ENCODE measurements at places on chromosomes 7 and 10.

- no peak for DNase-seq
Observed at GRCh38 chr10:86596266-86596665, 58.1 kb upstream of the OPN4 start.

DNA sequence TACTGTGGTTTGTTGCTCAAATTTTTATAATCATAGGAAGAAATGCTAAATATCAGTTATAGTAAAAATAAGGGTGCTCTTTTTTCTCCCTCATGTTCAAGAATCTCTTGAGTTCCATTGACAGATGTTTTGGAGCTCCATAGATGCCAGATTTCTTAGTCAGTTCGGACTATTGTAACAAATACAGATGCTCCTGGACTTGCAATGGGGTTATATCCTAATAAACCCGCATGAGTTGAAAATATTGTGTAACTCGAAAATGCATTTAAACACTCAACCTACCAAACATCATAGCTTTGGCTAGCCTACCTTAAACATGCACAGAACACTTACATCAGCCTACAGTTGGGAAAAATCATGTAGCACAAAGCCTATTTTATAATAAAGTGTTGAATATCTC lies 100.7 kb upstream of the CSTF2T start:
- DNase-seq = no peak

- no peak for DNase-seq
Observed at GRCh38 chr7:90720984-90721760, 125.1 kb downstream of the CDK14 start.

GRCh38 chr10:128843972-128844371 lies 623.1 kb upstream of the MGMT start:
- DNase-seq = no peak

DNA sequence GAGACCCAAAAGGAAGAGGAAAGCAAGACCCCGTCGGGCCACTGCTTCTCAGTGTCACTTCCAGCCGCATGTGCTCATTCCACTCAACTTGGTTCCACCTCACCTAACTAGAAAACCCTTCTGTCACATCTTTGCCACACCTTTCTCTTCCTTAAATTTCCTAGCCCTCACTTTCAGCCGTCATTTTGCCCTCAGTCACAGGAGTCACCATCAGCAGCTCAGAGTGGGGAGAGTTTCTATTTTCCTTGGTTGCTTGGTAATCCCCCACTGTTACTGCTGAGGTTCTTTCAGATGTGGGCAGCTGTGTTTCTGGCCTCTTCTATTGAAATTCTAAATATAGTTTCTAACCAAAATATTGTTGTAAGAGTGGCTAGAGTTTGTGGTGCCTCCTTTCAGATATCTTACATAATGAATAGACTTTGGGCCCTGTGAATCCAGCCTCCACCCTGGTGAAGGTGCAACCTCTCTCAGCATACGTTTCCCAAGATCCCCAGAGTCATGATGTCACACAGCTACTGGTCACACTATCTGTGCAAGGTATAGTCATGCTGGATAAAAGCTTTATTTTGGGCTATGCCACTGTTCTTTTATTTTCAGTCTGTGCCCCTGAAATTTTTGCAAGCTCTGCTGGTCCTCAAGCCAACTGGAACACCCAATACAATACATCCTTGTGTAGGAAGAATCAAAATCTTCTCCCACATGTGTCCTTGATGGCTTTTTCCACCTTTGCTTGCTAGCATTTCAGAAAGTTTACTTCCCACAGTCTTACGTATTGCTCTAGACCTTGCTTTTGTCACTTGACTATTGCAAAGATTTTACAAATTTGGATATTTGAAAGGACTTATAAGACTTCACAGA lies 9.2 kb downstream of the AGBL3 start:
- no peak for DNase-seq

DNA sequence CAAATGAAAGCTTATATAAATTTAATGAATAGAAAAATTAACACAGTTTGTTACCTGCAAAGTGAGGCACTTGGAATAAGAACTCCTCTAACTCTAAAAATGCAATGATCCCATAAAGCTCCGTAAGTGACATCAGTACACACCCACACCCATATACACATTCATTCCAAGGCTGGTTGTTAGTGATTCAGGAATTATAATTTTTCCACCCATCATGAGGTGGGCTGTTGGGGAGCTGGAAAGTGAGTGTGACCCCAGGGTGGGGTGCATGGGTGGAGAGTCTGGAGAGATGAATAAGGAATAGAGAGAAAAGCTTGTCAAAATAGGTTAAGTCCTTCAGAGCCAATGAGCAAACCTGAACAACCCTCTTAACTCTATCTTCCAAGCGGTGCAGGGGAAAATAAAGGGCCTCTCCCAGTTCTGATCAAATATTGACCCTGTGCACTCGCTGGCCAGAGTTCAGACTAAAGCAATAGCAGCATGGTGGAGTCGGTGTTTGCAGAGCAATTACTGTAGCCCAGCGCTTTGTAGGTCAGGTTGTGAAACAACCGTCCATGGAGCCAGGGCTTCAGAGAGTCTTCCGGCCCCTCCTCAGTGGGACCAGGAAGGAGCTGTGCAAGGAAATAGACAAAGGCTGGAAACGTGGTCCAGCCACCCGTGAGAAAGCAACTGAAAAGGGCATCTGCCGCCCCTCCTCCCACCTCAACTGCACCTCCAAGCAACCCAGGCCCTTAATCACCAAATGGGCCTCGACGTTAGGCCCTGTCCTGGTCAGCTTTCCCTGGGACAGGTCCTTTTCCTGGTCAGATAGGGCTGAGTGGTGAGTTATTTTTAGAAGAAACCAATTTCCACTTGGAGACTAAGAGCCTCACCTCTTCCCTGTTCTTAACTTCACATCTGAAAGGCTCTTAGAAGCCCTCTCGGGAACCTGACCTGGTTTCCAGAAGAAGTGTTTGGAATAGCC lies 61.2 kb downstream of the SH3PXD2A start:
- DNase-seq = no peak

- DNase-seq = no peak
Observed at GRCh38 chr10:43692051-43692825, 43.6 kb upstream of the ZNF32 start.

DNA sequence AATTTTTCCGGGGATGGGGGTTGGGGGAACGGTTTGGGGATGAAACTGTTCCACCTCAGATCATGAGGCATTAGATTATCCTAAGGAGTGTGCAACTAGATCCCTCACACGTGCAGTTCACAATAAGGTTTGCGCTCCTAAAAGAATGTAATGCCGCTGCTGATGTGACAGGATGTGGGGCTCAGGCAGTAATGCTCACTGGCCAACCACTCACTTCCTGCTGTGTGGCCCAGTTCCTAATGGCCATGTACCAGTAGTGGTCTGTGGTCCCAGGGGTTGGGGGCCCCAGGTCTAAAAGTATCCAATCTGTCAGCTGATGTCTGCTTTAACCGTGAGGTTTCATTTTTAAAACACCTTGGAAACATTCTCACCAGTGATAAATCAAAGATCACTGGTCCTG lies 2.2 kb downstream of the STN1 start:
- no peak for DNase-seq

DNA sequence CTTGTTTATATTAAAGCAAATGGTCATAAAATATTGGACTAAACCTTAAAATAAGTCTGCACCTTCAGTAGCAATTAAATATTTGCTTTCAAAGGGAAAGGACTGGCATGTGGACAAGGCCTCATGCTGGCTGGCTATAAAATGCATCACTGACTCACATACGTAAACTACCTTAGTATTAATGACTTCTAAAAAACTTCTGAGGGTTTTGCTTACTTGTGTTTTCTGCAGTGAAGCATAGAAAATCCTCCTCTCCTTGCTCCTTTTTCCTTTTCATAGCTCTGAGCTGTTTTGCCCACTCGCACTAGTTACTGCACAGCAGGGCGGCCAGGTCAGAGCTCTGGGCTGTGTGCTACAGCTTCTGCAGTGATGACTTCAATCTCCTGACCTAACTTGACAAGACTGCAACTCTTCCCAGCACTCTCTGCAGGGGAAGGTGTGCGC lies 82.3 kb downstream of the CUL2 start:
- no peak for DNase-seq

DNA sequence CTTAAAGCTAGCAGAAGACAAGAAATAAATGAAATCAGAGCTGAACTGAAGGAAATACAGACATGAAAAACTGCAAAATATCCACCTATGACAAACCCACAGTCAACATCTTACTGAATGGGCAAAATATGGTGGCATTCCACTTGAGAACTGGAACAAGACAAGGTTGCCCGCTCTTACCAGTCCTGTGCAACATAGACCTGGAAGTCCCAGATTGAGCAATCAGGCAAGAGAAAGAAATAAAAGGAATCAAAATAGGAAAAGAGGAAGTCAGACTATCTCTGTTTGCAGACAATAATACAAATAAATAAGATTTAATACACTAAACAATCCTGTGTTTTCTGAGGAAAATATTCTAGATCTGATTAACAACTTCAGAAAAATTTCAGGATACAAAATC lies 570.5 kb upstream of the SEMA3D start:
- no peak for DNase-seq

- DNase-seq = no peak
Observed at GRCh38 chr7:70460071-70460470, 671.9 kb upstream of the GALNT17 start.

DNA sequence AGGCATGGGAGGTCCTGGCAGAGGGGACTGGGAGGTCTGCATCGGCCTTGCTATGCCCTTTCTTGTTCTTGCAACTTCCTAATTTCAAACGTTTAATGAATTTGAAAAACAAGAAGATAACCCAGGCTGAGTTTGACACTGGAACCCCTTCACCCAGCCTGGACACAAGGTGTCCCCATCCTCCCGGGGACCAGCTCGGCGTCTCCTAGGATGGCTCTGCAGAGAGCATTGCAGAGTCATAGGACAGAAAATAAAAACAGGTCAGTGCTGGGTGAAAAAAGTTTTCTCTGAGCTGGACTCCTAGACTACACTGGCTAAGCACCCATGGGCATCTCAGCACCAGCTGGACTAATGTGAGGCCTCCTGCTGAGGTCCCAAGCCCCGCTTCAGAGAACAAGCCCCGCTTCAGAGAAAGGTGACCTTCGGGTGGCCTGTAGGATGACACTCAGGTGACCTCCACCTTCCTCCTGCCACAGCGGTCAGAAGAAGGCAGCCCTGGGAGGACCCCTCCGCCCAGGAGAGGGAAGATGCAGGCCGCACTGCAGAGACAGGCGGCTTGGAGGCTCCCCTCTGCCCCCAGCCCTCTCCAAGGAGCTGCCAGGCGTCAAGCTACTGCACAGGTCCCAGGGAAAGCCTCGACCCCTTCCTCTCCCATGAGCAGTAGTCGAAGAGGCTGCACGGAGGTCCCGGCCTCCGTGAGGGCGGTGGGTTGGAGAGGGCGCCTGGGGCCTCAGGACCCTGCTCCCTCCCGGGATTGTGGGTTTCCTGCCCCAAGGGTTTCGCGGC lies 9.3 kb upstream of the UNCX start:
- DNase-seq = no peak

GRCh38 chr7:28984631-28985030 lies 26.5 kb upstream of the TRIL start:
- no peak for DNase-seq

GRCh38 chr7:44796034-44796503 lies 412 bp upstream of the PPIA start:
- no peak for DNase-seq

DNA sequence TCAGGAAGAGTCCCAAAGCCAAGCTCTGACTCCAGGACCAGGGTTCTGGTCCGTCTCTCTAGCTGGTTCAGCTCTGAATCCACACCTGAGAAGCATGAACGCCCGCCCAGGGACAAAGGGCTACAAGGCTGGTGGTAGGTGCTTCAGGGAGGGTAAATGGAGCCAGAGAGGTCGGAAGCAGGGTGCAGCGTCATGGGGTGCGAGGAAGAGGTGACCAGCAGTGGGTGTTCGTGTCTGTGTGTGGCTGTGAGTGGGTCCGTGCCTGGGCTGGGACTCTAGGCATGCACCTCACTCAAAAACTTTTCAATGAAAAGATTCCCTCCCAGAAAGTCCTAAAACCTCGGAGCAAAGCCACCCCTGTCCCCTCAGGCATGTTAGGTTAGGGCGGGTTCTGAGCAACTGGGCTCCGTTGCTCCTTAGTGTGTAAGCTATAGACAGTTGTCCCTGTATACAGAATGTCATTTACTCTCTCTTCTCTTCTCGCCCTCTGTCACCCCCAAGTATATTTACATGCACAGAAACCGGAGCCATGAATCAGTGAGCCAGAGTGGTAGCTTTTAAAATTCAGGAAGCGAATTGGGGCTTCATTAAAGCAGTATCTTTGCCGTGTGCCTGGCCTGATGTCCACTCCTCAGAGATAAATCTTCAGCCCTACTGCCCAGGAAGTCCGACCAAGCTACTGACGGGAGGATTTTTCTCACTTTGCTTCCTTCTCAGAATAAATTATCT lies 12.3 kb upstream of the GATA3 start:
- no peak for DNase-seq

DNA sequence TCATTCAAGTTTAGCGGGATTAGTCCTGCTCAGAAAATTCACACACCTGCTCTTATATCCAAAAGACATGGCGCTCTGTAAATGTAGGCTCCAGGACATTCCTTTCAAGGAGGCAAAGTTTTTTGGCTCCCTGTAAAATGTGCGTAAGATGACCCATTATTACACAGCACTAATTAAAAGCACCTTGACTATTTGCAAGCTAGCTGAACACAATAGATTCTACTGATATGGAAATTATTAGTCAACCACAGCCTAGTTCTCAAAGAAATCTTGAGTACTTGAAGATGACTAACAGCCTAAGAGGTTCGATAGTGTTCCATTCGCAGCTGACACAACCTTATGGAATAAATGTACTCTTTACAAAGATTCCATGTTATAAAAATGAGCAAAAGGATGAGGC lies 175.2 kb downstream of the BMPER start:
- DNase-seq = no peak

- DNase-seq = no peak
Observed at GRCh38 chr10:33631991-33632390, 297.5 kb upstream of the NRP1 start.

GRCh38 chr10:25614652-25615051 lies 319.4 kb upstream of the MYO3A start:
- DNase-seq = no peak

DNA sequence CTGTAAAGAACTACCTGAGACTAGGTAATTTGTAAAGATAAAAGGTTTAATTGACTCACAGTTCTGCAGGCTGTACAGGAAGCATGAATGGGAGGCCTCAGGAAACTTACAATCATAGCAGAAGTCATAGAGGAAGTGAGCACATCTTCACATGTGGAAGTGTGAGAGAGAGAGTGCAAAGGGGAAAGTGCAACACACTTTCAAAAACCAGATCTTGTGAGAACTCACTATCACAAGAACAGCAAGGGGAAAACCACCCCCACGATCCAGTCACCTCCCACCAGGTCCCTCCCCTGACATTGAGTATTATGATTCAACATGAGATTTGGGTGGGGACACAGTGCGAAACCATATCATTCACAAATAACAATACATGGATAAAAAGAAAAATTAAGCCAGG lies 24.5 kb downstream of the AVL9 start:
- DNase-seq = no peak

DNA sequence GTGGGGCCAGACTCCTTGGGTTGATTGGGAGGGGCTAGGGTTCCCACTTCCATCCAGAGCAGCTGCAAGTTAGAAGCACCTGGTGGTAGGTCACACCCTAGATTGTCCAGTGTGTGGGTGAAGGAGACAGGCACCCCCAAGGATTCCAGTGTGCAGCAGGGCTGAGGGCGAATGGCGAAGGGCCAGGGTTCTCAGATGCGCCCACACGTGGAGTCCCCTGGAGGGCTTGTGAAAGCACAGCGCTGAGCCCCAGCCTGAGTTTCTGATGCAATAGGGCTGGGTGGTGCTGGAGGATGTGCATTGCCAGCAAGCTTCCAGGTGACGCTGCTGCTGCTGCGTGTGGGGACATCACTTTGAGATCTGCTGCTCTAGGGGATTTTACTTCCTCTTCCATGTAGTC lies 25.4 kb downstream of the TBATA start:
- DNase-seq = no peak

- DNase-seq = no peak
Observed at GRCh38 chr7:27616914-27617548, 45.7 kb downstream of the HIBADH start.

GRCh38 chr7:136143271-136143670 lies 166.1 kb upstream of the MTPN start:
- DNase-seq = no peak

Data from activated CD8-positive, alpha-beta memory T cell treated with anti-CD3 and anti-CD28 coated beads for 4 hours (primary cell).